Uterus (tissue), 4 donors: ENCODE measurements at places on chromosomes 4 and X. TPM values are rescaled to one million over a fixed set of nuclear protein-coding genes. Genes with fewer than 3 reads are reported as not detected.

- no peak for DNase-seq
Observed at GRCh38 chr4:6910960-6911874, 1.6 kb downstream of the TBC1D14 start.

- no peak for DNase-seq
Observed at GRCh38 chrX:38774249-38774648, 27.0 kb upstream of the MID1IP1 start.

The TEX13C gene
- total RNA-seq: not detected

The SULT1B1 gene
- total RNA-seq: 2.1 TPM
